Pancreas (tissue), 10 donors: ENCODE measurements at places on chromosomes 1 and 21. TPM values are rescaled to one million over a fixed set of nuclear protein-coding genes. Genes with fewer than 3 reads are reported as not detected.

The DNAI4 gene
- 6.7 TPM for total RNA-seq

The CCDC181 gene
- total RNA-seq, result 0.78 TPM

The OR2T2 gene
- not detected for total RNA-seq

The OR2L5 gene
- not detected for total RNA-seq

The KRTAP19-1 gene
- total RNA-seq, result not detected

The PODN gene
- total RNA-seq, result 1.8 TPM

The GBP4 gene
- total RNA-seq, result 1.1 TPM

The CR1L gene
- not detected for total RNA-seq

The FCAMR gene
- not detected for total RNA-seq

The OPTC gene
- total RNA-seq, result not detected

The LRRN2 gene
- 0.52 TPM for total RNA-seq

The E2F2 gene
- total RNA-seq, result not detected

The NME7 gene
- 7.2 TPM for total RNA-seq

The CD244 gene
- total RNA-seq, result 0.06 TPM

The DMRTB1 gene
- not detected for total RNA-seq

The LELP1 gene
- total RNA-seq, result not detected

The CFHR4 gene
- total RNA-seq, result not detected

The LYPLAL1 gene
- 15.7 TPM for total RNA-seq

The SYPL2 gene
- total RNA-seq, result 3.3 TPM

The IRF6 gene
- 23.9 TPM for total RNA-seq
